Stomach (tissue), 19 donors: ENCODE measurements at places on chromosomes 1 and 21. TPM values are rescaled to one million over a fixed set of nuclear protein-coding genes. Genes with fewer than 3 reads are reported as not detected.

Gene AUNIP
- polyA plus RNA-seq: 1.00 TPM

Gene SMIM1
- 7.3 TPM for polyA plus RNA-seq

Gene MXRA8
- 33.8 TPM for polyA plus RNA-seq

Gene ADAM30
- not detected for polyA plus RNA-seq

Gene CD53
- polyA plus RNA-seq: 21.0 TPM

Gene GUK1
- polyA plus RNA-seq: 592 TPM
